ENCODE measurements at places on chromosomes 7 and 10.

DNA sequence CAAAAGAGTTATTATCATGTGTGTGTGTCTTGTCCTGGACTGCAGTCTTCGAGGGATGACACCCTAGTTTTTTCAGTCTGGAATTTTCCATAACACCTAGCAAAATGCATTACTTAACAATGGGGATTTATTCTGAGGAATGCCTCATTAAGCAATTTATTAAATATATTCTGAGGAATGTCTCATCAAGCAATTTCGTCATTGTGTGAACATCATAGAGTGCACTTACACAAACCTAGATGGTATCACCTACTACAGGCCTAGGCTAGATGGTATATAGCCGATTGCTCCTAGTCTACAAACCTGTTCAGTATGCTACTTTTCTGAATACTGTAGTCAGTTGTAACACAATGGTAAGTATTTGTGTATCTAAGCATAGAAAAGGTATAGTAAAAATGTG lies 1.1 kb upstream of the STEAP4 start:
- DNase-seq, result no peak

- peak; percentile 7 for DNase-seq
Observed at GRCh38 chr7:27605689-27606269, 56.9 kb downstream of the HIBADH start.

GRCh38 chr7:4815121-4815520 lies 39.7 kb downstream of the AP5Z1 start:
- no peak for DNase-seq

GRCh38 chr7:129470411-129470810 lies 31.9 kb upstream of the SMKR1 start:
- no peak for DNase-seq

- no peak for DNase-seq
Observed at GRCh38 chr7:38679419-38679818, 48.2 kb upstream of the AMPH start.

DNA sequence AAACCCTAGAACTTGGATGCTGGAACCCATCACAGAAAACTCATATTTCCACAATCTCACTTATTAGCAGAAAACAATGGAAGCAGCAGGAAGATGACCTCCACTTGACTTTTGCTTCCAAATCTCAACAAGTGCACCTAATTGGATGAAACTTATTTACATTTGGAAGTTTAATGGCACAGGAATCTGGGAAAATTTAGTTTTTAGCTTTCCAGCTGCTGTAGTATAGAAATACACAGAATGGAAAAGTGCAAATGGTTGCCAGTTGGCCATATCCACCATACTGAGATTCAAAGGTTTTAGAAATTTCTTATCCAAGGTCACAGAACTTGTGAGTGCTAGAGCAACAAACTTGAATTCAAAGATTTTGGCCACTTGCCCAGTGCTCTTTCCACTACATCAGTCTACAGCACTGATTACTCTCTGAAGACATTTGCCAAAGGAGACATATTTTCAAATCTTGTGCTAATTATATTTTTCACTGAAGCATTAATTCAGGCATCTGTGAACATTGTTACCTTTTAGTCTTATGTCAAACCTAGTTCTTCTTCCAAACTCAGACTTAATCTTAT lies 9.3 kb upstream of the AHR start:
- no peak for DNase-seq

Data from fibroblast of skin of left quadriceps (primary cell).